Left hindlimb (tissue), 1 donor: ENCODE measurements at places on chromosomes 7 and 10.

DNA sequence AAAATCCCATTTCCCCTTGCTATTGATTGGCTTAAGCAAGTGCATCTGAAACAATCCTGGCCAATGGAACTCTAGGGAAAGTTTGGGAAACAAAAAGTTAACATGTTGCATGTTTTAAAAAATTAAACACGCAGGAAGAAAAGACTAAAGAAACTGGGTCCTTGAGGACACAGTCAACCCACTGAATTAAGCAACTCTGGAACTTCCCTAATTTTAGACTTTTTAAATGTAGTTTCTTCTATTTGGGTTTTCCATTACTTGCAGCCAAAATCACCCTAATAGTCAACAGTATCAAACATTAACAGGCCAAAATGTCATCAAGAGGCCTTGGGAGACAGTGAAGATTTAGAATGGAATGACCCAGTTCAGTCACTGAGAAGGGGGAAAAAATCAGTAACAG lies 40.6 kb downstream of the OSBPL3 start:
- no peak for DNase-seq

- no peak for DNase-seq
These were observed 70.6 kb downstream of the ZPBP start for GRCh38 chr7:50022451-50022850.

DNA sequence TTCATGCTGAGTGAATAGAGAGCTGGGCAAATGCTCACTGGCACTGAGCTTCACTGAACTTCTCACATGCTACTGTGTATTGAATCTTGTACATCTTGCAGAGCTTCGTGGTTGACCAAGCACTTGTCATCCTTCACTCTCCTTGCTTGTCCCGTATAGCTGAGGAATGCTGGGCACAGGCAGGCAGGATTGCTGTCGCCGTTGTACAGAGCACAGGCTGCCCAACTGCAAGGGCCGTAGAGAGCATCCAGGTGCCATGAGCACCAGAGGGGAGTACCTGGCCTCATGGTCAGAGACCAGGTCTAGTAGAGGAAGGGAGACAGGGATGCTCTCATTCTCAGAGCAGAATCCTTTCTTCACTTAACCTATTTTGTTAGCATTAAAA lies 99.8 kb upstream of the RET start:
- no peak for DNase-seq

- DNase-seq, result no peak
These were observed 23.8 kb upstream of the AKR1C1 start for GRCh38 chr10:4939224-4940072.

GRCh38 chr7:7834761-7835160 lies 116.4 kb upstream of the RPA3 start:
- no peak for DNase-seq

DNA sequence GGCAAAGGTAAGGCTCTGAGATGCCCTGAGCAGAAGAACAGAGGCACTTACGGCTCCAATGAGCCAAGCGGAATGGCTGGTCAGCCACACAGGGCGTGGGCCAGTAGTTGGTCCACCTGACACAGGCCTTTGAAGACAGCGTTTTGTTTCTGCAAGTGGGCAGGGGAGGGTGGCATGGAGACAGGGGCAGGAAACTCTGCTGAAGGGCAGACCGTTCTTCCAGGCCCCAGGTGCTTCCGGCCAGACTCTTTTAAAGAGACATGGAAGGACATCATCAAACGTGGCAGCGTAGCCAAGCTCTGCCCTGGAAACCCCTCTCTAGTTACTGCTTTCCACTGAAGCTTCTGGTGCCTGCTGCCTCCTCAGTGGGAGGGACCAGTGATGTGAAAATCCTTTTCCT lies 77.5 kb upstream of the KMT2E start:
- DNase-seq, result no peak

DNA sequence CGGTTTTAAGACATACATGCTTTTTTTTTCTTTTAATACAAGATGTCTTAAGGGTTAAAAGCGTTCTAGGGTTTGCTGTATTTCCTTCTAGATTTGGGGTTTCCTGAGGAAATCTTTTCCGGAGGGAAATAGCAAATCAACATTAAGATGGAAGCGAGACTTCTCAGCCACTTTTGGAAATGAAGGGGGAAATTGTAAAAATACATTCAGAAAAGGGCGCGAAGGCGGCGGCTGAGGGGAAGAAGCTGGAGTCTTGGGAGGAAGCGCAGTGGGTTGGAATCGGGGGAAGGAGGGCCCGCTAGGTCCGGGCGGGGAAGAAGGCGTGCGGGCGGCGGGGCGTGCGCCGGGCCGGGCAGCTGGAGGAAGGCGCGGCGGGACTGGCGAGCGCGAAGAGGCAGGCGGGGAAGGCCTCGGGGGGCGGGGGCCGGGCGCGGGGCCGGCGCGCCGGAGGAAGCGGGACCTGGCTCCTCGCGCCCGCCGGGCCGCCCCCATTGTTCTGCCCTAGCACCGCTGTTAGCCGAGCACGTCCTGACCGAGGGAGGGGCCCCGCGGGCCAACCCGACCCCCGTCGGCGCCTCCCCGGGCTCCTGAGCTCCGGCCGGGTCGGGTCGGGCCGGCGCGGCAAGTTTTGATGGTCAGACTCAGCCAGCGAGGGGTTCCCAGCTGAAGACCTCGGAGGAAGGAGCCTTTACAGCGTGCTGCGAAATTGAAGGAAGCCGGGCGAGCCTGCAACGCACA lies 1.5 kb upstream of the SKIDA1 start:
- peak; percentile 83 for DNase-seq

DNA sequence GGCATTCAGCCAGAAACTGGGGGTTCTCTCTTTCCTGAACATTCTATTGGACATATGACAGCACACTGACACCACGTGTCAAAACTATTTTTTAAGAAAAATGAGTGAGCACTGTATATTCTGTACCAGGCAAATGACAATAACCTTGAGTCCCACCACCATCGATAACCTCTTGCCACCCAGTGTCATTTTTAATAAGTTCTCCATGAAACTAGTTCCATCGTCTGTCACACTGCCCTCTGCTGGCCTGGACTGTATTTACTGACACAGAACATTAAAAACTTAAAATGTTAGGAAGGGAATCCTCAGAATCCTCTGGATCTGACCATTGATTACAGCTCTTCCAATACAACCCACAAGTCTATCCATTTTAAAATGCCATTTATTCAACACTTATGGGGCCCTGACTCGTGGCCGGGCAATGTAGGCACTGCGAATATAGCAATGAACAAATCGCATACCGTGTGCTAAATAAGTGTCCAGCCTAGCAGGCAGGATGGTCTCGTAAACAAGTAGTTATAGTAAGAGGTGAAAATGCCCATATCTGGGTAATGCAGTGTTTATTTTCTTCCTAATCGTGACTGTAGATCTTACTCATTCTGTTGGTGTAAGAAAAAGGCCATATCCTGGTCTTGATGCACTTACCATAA lies 35.9 kb upstream of the CACNB2 start:
- no peak for DNase-seq

- DNase-seq, result no peak
These were observed 50.2 kb downstream of the LMBR1 start for GRCh38 chr7:156842740-156843140.

- no peak for DNase-seq
These were observed 198.1 kb upstream of the GHITM start for GRCh38 chr10:83941189-83941588.

GRCh38 chr10:131943021-131943814 lies 38.5 kb downstream of the BNIP3 start:
- DNase-seq, result no peak

- DNase-seq, result no peak
These were observed 5.6 kb downstream of the UROS start for GRCh38 chr10:125817337-125817946.

DNA sequence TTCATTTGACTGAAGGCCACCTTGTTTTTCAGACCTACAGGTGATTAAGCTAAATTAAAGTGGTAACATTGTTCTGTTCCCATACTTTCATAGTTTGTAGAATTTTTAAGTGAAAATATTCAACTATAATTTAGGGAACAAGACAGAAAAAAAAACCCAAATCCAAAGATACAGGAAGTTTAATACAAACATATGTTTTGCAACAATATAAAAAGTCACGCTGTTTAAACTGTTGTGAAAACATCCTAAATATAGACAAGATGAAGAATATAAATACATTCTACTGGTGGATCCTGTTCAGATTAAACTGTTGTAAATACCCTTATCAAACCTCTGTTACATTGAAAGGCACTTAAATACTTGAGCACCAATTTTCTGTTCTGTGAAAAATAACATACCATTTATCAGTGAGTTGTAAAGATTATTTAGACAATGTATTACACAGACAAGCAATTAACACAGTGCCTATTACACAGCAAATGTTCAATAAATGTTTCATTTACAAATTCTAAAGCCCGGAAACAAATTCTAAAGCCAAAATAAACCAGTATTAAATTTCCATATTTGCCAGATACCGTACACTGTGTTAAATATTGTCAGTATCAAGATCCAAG lies 14.2 kb downstream of the ASZ1 start:
- DNase-seq, result no peak

DNA sequence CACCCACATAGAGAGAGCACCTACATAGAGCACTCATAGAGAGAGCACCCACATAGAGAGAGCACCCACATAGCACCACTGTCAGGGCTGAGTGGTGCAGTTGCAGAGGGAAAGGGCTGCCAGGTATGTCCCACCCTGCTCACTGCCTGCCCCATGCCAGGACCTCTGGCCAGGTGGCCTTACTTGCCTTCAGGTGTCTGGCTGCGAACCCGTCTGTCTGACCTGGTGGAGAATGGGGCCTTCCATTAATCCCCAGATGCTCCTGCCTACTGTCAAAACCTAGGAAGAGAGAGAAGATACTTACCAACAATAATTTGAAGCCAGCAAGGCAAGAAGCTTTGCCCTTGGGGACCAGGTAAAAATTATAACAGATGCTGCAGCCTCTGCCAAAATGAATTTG lies 51.1 kb downstream of the INSIG1 start:
- DNase-seq, result no peak

DNA sequence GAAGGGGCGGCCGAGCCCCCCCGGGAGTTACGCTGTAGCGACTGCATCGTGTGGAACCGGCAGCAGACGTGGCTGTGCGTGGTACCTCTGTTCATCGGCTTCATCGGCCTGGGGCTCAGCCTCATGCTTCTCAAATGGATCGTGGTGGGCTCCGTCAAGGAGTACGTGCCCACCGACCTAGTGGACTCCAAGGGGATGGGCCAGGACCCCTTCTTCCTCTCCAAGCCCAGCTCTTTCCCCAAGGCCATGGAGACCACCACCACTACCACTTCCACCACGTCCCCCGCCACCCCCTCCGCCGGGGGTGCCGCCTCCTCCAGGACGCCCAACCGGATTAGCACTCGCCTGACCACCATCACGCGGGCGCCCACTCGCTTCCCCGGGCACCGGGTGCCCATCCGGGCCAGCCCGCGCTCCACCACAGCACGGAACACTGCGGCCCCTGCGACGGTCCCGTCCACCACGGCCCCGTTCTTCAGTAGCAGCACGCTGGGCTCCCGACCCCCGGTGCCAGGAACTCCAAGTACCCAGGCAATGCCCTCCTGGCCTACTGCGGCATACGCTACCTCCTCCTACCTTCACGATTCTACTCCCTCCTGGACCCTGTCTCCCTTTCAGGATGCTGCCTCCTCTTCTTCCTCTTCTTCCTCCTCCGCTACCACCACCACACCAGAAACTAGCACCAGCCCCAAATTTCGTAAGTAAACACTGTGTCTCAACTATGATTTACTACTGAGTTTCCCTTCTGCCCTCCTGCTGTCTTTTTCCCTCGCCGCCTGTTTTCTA lies 666 bp downstream of the NRG3 start:
- peak; percentile 36 for DNase-seq

DNA sequence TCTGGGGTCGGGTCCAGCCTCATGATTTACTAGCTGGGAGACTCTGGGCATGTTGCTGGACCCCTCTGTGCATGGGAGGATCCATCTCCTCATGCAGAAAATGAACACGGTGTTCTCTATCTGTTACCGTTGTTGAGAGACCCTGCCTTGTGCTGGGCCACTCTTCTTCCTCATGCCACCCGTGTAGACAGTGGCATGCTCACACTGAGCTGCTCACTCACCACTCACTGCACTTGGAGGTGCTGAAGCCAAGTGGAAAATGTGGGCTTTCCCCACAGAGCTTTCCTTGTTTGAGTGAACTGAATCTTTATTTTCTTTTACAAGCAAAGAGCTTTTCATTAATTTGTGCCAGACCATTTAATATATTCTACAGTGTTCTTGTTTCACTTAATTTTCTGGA lies 77.5 kb upstream of the GDF10 start:
- DNase-seq, result no peak

- DNase-seq, result no peak
These were observed 102.6 kb upstream of the CTBP2 start for GRCh38 chr10:125262920-125263319.

DNA sequence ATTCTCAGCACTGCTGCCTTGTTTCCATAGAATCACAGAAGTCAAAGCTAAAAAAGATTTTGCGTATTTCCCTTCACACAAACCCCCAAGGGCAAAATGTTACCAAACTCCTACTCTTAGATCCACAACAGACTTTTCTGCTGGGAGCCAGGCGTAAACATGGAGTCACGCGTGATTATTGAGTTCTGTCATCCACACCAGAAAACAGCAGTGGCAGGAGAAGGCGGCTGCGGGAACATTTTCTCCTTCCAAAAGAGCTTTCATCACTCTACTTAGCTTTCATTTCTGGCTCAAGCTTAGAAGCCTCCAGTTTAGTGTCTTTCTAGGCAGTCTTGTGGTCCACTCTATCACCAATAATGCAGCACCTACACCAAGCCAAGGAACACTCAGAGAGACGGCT lies 712.9 kb upstream of the NRP1 start:
- no peak for DNase-seq

DNA sequence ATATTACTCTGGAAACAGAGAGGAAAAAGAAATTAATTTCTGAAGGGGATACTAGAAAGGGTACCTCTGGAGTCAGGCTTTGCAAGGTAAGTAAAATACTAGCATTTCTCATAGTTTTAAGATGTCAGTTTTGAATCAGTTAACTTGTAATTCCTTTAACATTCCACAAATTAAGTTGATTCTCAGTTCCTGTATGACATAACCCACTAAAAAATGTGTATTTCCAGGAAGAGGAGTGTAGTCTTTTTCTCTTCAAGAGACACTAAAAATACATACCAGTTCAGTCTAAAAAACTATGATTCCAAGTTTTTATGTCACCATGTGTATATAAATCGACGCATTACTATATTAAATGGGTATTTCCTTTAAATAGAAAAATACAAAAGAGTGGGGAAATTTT lies 113.2 kb downstream of the CDK6 start:
- no peak for DNase-seq

DNA sequence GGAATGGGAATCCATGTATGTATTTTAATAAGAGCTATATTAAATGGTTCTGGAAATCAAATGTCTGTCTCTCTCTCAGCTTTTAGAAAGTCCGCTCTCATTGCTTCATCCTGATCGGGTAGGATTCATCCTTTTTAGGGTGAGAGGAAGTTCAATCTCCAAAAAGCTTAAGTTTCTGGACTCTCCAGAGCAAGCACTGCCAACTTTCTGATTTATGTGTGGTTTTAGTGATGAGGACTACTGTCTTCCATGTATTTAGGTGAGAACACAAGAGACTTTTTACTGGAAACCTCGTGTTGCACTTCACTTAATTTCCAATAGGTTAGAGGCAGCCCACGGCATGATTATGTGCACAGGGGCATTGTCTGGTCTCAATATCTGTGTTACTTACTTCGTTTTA lies 267.9 kb downstream of the SUGCT start:
- no peak for DNase-seq
